ENCODE measurements at places on chromosomes 12 and 14.

- no peak for DNase-seq
Observed at GRCh38 chr14:74249433-74250375, 10.5 kb downstream of the VSX2 start.

- DNase-seq: no peak
Observed at GRCh38 chr12:63078906-63079305, 72.1 kb downstream of the AVPR1A start.

DNA sequence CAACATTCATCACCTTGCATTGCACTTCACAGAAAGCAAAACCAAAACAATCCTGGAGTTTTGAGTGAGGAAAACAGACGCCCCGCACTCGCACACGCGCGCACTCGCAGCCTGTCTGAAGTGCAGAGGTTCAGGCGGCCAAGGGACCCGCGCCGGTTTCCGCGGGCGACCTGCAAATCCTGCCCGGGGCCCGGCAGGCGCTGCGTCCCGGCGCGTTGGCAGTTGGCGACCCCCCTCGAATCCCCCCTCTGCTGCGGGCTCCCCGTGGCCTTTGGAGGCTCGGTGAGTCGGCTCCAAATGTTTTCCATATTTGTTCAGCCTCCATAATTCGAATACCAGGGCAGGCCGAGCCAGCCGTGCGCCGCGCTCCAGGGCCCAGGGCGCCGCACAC lies at the start of gene SSPN:
Gene SSPN, plus strand, starts transcription at position 324 of the 391 bp plus-strand sequence. CDS start 100 bp downstream, outside the sequence.
- DNase-seq: no peak

DNA sequence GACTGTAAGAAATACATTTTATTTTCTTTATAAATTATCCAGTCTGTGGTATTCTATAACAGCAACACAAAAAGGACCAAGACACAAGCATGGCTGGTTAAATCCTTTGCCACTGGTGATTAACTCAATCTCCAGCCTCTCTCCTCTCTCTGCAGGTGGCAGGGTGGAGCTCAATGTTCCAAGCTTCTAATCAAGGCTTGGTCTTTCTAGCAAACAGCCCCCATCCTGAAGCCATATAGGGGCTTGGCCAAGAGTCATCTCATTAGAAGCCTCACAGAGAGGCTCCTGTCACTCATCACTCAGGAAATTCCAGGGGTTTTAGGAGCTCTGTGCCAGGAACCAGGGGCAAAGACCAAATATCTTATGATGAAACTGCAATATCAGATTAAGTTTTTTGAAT lies 12.0 kb downstream of the C12orf75 start:
- DNase-seq: no peak

DNA sequence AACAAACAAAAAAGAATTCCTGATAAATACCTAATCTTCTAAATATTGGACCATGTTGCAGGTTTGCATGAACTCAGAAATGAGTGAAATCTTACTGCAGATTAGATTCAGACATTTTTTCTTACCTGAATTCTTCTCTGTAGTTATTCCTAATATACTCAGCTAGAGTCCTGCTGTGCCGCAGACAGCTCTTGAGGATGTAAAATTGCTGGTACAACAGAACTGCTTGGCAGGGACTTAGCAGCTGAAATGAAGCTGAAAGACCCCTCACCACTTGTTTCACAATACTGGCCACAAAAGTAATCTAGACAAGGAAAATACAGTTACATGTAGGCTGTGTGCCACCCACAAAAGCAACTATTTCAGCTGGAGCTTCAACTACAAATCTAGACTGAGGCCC lies 48.3 kb upstream of the KICS2 start:
- DNase-seq: no peak

GRCh38 chr12:65449400-65449799 lies 170.9 kb downstream of the MSRB3 start:
- no peak for DNase-seq

- DNase-seq: no peak
Observed at GRCh38 chr14:52021957-52022600, 32.7 kb downstream of the RTRAF start.

DNA sequence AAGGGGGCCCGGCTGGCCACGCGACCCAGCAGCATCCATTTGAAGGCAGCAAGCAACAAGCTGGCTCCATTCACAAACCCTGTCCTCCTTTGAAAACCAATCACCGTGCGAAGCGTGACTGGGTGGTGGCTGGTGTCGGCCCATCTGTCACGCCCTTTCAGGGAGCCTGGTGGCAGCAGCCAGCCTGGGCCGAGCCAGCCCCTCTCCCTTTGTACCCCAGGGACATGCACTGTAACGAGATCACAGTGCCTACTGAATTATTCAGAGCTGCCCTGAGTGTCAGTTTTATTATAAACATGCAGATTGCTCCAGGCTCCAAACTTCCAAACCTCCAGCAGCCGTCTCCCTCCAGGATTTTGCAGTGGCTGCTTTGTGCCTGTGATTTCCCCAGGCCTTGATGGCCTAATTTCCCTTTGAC lies 22.3 kb upstream of the CTDSP2 start:
- DNase-seq: no peak

- no peak for DNase-seq
Observed at GRCh38 chr12:5870183-5870582, 74.9 kb downstream of the ANO2 start.

- DNase-seq: no peak
Observed at GRCh38 chr14:48710133-48710532, 876.0 kb downstream of the RPS29 start.

GRCh38 chr12:16385782-16386646 lies 38.6 kb downstream of the MGST1 start:
- no peak for DNase-seq

DNA sequence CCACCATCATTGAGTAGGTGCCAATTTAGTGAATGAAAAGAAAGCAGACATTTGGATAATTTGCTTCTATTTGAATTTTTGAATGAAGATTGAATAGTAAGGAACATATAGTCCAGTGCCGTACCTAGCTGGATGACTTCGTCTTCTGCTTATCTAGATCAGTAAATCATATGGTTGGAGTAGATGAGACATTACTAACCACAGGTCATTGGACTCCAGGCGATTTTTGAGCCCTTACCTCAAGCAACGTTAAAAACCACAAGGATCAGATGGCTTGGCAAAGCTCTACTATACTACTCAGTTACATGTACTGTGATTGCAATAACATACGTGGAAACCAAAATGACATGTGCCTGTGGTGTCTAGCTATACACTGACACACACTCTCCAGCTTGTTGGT lies 1.7 kb upstream of the SPATS2 start:
- DNase-seq: no peak

DNA sequence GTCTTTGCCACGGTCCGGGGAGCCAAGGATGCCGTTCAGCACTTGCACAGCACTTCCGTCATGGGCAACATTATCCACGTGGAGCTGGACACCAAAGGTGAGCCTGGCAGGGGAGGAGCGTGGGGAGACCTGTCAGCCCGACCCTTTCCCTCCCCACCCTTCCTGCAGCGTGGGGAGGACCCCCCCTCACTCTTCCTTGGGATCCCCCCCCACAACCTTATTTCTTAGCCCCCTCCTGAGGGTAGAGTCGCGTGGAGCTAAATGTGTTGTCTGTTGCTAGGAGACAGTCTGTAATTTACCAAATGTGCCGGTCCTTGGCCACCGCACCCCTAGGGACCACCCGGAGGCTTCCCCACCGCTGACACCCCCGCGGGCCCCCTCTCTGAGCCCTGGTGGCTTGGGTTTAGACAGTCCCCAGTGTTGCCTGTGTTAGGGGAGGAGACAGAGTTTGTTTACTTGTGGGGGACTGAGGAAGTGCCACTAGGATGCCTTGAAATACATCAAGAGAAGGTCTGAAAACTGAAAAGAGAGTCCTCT lies 2.3 kb downstream of the SETD1B start:
- DNase-seq: no peak

GRCh38 chr14:58793131-58793740 lies 155.5 kb downstream of the DACT1 start:
- DNase-seq: no peak

DNA sequence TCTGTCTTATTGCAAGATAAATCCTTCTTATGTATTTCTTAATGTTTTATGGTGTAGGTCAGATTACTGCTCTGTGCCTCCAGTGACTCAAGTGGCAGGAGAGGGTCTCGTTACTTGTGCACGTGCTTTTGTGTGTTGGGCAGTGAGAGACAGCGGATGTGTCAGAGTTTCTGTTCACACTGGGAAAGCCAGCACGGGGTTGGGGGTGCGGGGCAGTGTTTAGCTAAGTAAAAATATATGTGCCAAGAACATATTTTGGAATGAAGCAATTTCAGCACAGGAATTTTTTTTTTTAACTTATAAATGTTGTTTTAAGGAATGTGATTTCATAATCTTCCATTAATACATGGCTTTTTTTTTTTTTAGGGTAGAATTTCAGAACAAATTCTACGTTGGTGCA lies 4.5 kb upstream of the DNAH10 start:
- no peak for DNase-seq

DNA sequence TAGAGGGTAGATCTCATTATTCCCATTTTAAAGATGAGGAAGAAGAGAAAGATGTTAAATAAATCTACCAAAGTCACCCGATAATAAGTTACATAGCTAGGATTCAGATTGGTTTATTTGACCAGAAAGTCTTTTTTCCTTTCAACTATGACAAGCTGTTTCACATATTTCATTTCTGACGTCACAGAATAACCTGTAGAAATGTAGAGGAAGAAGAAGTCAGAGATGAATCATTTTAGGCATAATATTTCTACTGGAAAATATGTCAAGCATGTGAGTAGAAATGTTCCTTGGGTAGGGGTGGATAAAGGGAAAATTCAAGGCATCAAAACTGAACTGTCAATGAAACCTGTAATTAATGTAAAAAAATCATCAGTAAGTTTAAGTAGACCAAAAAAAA lies 107.0 kb downstream of the MGST1 start:
- DNase-seq: no peak

- no peak for DNase-seq
Observed at GRCh38 chr12:108129017-108129812, at the start of gene WSCD2. WSCD2 (plus strand) TSS chr12:108129288; CDS start chr12:108195833, 66,545 bp downstream.

GRCh38 chr12:124175704-124176103 lies 119.2 kb upstream of the RFLNA start:
- no peak for DNase-seq

GRCh38 chr14:21308132-21308478 lies 28.2 kb downstream of the RPGRIP1 start:
- no peak for DNase-seq

GRCh38 chr14:63996625-63997220 lies 143.9 kb downstream of the SYNE2 start:
- DNase-seq: no peak

GRCh38 chr12:92185052-92185451 lies 39.4 kb upstream of the BTG1 start:
- no peak for DNase-seq

GRCh38 chr14:98133806-98134205 lies 1138.2 kb downstream of the BCL11B start:
- no peak for DNase-seq

GRCh38 chr14:23308721-23309445 lies 2.2 kb downstream of the BCL2L2 start:
- no peak for DNase-seq

DNA sequence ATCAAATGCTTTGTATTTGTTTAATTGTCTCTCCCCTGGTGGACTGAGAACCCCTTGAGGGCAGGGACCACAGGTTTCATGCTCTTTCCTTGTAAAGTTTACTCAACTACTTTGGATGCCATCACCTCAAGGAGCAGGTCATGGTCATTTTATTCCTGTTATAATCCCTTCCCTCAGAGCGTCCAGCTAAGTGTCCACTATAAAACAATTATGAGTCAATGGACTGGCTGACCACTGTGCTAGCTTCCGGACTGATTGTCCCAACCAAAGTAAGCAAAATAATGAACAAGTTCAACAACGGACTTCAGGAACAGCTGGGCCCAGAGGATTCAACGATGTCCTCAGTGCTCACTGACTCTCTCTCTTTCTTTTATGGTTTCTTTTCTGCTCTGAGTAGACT lies 18.2 kb downstream of the AK7 start:
- no peak for DNase-seq

All from stimulated activated CD8-positive, alpha-beta memory T cell treated with anti-CD3 and anti-CD28 coated beads, Interleukin-4, amount 100 ng/mL, for 1 hour (primary cell).